ENCODE measurements at places on chromosomes 1 and 21.

DNA sequence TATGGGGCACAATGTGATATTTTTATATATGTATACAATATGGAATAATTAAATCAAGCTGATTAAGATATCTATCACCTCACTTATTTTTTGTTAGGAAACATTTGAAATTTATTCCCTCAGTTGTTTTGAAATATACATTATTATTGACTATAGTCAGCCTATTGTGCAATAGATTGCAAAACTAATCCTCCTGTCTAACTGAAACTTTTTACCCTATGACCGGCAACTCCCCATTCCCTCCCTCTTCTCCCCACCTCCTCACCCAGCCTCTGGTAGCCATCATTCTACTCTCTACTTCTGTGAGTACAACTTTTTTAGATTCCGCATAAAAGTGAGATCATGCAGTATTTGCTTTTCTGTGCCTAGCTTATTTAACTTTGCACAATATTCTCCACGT is 117.7 kb upstream of the SGIP1 start:
- no peak for DNase-seq

- no peak for DNase-seq
Measured at GRCh38 chr1:147079400-147080005, 92.8 kb downstream of the PRKAB2 start.

GRCh38 chr21:35585155-35585554 is 475.2 kb downstream of the SETD4 start:
- DNase-seq, result no peak

DNA sequence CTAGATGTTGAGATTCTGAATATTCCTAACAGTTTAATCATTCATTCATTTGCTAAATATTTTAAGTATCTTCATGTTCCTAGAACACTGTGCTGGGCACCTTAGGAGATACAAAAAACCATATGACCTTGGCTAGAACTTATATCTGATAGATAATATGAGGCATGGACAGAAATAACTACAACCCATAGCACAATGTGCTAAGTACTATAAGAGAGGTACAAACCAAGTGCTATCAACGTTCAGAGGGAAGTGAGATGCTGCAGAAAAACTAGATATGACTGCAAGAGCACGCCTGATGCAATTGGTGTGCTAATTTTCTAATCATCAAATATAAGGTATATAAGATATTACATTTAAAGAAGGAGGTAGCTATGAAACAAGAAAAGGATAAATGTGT is 10.7 kb downstream of the NMNAT2 start:
- no peak for DNase-seq

- no peak for DNase-seq
Measured at GRCh38 chr1:246725191-246725590, 982 bp downstream of the SCCPDH start.

- no peak for DNase-seq
Measured at GRCh38 chr1:230079199-230080024, 12.4 kb downstream of the GALNT2 start.

GRCh38 chr1:36480161-36480560 is 2.6 kb downstream of the CSF3R start:
- no peak for DNase-seq

DNA sequence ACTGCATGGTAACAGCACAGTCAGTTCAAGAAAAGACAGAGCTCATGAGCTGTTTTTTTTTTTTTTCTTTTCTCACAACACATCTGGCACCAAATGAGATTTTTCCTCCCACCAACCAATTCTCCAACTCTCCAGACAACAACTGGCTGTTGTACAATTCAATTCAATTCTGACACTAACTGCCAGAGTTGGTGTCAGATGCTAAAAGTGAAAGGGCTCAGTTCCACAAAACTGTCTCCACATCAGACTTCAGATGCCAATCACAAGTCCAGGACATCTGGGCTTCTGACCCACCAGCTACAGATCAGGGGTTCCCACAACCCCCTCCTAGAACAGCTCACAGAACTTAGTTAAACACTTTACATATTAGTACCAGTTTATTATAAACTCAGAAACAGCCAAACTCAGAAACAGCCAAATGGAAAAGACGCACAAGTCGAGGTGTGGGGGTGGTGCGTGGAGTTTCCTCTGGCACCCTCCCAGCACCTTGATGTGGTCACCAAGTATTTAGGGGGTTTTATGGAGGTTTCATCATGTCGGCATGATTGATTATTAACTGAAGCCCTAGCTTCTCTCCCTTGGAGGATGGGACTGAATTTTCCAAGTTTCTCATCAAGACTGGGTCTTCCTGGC is 39.2 kb upstream of the LRRC8D start:
- DNase-seq, result no peak

DNA sequence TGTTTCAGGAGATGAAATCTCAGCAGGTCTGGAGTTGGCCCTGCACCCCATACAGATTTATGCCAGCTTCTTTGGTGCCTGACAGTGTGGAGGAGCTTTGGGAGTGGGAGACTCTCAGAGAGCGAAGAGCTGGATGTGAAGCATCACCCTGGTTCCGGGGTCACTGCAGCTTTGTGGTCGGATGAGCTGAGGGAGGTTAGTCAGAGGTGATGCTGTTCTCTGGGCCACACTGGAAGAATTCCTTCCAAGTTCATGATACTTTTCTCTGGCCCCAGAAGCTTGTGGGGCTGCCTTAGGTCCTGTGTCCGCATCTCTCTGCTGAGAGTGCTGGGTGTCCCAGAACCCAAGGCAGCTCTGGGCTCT is 467.8 kb downstream of the CAMTA1 start:
- no peak for DNase-seq

DNA sequence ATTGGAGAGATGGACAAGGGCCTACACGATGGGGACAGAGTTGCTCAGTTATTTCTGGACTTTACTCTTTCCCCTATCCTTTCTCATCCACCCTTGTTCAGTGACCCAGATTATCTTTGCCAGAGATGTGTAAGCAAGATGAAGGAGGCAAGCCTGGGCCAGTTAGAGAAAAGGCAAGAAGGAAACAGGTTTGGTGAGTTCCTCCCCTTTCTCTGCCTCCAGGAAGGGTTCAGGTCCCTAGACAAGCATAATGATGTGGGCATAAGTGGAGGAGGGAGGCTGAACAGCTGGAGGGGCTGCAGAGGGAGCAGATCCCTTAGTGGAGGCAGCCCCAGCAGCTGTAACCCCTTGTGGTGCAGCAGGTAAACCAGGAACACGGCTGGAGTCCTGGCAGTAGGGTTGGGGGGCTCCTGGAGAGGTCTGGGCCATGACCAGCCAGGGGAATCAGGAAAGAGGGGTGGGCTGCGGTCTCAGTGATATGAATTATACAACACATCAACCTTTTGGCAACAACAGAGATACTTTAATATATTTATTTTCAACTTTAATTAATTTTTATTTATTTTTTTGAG is 9.2 kb upstream of the CDC42 start:
- no peak for DNase-seq

DNA sequence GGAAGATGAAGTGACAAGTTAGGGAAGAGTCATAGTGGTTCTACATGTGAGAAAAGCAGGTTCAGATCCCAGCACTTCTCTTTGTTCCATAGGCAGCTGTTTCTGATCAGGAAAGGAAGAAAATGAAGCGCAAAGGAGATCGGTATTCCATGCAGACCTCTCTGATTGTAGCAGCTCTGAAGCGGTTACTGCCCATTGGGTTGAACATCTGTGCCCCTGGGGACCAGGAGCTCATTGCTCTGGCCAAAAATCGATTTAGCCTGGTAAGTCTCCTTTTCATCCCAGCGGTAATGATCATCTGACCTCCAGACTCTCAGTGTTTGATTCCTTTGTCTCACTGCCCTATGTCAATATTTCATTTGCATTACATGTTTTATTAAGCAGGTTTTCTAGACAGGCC is 173.6 kb downstream of the ZP4 start:
- no peak for DNase-seq

Data from activated CD4-positive, CD25-positive, alpha-beta regulatory T cell (primary cell).